ENCODE measurements at places on chromosomes 11 and 22.

DNA sequence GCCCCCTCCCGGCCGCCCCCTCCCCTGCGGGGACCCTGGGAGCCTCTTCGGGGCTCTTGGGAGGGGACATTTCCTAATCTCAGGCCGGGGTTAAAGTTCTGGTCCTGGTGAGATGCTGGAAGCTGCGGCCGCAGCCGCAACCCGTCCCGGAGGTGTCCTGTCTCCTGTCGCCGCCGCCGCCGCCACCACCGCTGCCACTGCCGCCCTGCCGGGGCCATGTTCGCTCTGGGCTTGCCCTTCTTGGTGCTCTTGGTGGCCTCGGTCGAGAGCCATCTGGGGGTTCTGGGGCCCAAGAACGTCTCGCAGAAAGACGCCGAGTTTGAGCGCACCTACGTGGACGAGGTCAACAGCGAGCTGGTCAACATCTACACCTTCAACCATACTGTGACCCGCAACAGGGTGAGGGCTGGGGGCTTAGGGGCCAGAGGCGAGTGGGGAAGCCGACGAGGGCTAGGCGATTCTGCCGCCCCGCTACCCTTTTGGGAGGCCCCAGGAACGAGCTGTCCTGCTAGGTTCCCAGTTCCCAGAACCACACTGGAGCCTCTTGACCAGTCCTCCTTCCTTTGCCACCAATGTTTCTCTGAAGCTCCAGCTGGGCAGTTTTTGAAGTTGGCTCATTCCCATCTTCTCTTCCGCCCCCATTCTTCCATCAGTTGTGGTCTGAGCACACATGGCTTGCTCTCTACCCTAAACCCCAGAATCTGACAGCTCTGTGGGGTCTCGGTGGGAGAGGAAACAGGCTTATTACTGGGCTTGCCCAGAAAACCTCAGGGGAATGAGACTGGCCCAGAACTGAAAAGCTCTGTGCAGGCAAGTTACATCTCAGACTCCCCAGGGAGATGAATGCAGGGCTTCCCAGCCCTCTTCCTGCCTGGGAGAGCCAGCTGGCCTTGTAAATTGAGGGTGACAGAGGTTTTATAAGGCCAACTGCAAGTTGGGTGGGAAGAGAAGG, 781 bp downstream of the SIDT2 start:
- DNase-seq: peak; percentile 41

DNA sequence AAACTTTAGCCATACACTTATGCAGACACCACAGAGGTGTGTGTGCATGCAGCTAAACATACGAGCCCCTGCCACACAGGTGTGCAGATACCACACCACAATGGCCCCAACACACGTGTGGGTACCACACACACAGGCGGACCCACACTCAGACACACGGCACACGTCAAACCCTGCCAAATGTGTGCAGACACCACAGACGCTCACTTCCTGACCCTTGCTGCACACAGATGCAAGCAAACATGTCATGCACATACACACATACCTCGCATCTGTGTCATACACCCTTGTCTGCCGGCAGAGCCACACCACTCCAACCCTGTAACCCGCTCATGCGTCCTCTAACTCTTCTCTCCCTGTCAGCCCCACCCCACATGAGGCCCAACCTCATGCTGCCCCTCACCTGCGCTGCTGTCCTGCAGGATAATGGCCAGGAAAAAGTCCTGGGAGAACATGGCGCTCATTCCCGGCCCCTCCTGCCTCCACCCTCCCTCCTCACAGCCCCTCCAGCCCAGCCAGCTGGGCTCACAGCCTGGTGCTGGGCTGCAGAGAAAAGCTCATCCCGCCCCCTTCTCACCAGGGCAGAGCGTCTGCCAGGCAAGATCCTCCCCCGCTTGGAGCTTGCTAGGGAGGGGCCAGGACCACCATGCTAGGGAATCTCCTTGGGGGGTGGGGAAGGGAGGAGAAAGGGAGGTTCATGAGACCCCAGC, 14.2 kb downstream of the SMPD1 start:
- DNase-seq: no peak

DNA sequence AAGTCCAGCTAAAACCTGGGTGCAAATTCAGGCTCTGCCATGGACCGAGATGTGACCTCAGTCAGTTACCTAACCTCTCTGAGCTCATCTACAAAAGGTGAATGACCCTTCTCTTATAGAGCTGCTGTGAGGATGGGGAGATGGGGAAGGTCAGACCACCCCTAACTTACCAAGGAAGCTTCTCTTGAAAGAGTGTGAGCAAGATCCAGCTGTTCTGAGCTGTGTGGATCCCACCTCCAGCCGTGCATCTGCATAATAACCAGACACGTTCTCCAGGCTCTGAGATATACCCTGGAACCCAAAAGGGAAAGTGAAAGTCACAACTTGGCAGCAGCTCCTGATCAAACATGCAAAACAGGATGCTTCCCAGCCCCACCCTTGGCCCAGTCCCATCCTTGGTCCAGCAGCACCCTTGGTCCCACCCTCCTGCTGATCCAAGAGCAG, at the start of gene APOL3:
APOL3 (minus strand) TSS at position 257 of the 444 bp plus-strand sequence. CDS start 11,700 bp downstream, outside the sequence.
- peak; percentile 52 for DNase-seq

DNA sequence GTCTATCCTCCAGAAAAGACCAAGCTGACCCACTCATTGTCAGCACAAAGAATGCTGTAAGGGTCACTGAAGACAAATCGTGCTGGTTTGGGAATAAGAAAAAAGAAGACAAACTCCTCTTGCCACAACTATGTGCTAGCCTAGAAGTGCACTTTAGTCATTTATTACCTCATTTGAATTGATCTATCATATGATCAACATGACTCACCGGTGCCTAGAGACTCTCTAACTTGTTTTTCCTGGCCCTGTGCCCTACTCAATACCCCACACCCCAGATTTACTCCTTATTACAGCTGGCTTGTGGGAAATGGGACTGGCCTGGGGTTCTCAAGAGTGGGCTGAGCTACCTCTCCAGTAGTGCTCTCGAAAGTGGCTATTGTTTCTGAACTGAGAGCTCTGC, 35.9 kb upstream of the HORMAD2 start:
- DNase-seq: no peak

DNA sequence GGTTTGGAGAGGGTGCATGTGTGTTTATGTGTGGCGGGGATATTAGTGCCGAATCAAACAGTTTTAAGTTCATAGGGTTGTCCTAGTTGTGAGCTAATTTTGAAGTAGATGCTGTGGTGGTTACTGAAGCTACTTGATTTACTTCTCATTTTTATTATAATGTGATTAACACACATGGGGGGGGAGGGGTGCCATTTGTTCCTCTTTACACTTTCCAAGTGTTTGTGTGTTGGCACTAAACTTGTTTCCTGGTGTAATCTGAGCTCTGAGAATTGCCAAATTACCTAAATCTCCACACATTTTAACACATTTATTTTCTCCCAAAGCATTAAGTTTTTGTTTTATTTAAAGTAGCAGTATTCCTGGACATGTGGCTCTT, 60.1 kb downstream of the ZNRF3 start:
- no peak for DNase-seq

DNA sequence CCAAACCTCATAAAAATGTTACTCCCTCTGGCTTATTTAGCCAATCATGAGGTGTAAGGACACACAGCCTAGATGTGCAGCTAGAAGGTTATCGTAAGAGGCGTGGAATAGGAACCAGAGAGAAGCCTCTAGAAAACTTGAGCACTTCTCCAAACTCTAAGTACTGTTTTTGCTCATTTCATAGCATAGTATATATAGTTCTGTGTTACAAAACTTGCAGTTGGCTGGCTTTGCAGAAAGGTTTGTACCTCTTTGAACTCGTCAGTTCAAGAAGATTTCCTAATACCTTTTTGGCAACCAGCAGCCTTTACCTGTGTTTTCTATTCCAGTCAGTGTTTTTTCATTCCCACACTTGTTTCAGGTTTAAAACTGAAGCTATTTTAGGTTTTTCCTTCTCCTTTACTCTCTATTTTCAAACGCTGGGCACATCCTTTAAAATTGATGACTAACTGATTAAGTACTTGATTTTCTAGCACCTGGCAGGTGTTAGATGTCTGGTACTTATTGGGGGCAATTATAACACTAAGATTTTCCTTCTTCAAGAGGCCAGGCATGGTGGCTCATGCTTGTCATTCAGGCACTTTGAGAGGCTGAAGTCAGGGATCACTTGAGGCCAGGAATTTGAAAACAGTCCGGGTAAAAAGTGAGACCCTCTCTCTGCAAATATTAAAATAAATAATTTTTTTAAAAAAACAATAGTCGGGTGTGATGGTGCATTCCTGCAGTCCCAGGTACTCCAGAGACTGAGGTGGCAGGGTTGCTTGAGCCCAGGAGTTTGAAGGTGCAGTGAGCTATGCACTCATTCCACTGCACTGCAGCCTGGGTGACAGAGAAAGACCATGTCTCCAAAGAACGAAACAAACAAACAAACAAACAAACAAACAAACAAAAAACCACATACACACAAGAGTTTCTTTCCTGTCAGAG, 125.2 kb downstream of the LRRC4C start:
- DNase-seq: no peak

GRCh38 chr11:131924001-131924400, 553.6 kb downstream of the NTM start:
- no peak for DNase-seq

DNA sequence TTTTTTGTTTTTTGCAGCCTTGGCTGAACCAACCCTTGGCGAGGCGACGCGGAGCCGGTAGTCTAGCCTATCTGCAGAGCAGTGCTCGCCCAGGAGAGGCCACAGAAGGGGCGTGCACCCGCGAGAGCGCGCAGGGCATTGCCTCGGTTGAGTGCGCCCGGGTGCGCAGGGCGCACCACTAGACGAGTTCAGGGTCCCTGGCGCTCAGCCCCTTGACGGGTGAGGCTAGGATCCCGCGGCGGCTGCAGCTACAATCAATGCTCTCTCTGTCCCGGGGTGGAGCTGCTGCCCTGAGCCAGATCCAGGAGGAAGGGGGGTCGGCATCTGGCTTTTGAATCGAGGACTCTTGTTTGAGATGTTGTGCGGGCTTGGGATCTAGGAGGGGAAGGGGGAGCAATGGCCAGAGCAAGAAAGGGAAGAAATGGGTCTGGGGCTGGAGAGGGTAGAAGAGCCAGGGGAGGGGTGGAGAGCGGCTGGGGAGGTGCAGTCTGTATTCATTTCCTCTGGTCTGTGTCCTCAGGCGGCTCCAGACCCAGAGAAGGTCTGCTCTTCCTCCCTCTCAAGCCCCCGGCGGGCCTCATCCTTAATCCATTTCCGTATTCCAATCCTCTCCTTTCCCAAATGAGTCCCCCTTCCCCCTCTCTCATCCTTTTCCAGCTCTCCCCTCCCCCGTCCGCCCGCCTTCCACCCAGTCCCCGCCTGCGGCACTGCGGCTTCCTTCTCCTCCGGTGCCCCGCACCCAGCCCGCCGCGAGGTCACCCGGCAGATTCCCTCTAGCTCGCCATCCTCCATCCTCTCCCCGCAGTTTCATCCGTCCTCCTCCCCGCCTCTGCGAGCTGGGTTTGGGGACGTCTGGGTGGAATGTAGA, 797 bp downstream of the THY1 start:
- DNase-seq: no peak

- no peak for DNase-seq
These were observed 144.9 kb downstream of the ARHGAP42 start for GRCh38 chr11:100831929-100832494.

DNA sequence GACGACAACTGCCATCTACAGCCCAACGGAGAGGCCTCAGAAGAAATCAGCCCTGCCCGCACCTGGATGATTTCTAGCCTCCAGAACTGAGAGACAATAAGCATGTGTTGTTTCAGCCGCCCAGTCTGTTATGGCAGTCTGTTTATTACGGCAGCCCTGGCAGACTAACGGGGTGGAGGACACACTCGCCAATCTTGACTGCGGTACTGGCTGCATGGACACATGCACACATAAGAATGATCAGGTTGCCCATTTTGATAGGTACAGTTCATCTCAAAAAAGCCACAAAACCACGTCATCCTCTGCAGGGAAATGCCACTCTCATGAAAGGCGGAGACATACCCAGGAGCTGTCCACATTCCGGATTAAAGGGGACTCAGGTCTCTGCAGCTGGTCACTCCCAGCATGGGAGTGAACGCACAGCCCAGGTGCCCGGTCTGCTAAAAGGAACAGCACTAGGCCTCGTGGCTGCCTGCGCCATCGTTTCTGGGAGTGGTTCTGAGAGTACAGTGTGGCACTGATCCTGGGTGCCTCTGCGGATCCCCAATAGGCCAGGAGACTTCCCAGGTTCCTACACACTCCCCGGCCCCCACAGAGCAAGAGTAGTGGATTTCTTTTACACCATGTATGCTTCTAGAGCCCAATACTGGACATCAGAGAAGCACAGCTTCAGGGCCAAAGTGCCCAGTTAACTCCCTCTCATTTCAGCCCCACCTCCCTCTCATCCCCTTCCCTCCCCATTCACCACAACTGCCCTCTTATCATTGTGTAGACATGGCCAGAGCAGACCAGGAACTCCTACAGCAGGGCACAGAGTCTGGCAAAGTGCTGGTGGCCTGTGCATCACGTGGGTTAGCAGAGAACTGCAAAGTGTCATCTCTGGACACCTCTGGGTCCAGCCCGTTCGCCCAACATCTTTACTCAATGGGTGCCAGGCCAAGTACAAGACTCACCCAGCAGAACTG, 11.7 kb upstream of the COMT start:
- no peak for DNase-seq

DNA sequence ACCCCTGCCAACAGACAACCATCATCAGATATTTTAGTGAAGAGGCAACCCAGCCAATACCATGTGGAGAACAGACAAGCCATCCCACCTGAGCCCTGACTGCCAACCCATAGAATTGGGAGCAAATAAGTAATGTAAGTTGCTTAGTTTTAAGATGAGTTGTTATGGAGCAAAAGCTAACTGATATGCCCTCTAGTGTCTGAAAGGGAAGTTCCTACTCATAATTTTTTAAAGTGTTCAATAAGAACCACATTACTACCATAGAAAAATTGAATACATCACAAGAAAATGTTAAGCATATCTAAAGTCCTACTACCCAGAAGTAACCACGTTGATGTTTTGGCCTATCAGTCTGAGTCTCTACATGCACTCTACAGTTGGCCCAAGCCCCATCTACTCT, 50.8 kb upstream of the SLC36A4 start:
- DNase-seq: no peak

- DNase-seq: no peak
These were observed 3.4 kb upstream of the KCTD17 start for GRCh38 chr22:37048133-37048532.

GRCh38 chr11:6632116-6633073, 13.2 kb upstream of the TPP1 start:
- no peak for DNase-seq
